ENCODE measurements at places on chromosomes 7 and 10.
A peak's percentile ranks its signal among the peaks of the same experiment; 100 is the strongest.

GRCh38 chr10:17784688-17785087 lies 24.5 kb upstream of the MRC1 start:
- no peak for DNase-seq

DNA sequence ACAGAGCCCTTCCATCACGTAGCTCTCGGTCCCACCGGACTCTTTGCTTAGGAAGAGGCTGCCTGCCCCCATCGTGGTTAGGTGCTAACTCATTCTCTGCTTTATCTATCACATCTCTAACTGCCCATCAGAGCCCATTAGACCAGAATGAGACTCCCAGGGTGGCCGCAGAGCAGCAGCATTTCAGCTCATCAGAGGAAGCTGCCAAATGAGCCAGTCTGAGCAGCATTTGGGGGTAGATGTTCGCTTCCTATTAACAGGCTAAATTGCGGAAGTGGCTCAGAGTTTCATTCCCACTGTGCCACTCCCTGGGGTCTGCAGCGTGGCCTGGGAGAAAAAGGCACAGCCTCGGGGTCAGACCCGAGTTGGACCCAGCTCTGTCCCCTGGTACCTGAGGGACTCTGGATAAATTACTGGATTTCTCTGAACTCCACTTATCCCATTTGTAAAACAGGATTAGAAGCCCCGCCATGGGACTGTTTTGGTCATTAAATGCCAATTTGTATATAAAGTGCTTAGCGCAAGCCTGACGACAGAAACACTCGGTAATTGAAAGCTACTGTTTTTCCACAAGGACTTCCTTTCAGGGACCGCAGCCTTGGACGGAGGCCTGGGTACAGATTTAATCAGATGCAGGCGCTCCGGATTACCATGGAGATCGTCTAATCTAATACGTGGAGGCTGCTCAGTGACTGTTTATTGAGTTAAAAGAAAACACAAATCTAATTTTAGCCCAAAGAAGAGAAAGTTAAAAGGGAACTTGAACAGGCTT lies 73.8 kb upstream of the PRLHR start:
- DNase-seq: peak; percentile 34

GRCh38 chr7:111839261-111839660 lies 277.0 kb upstream of the IMMP2L start:
- DNase-seq: no peak

DNA sequence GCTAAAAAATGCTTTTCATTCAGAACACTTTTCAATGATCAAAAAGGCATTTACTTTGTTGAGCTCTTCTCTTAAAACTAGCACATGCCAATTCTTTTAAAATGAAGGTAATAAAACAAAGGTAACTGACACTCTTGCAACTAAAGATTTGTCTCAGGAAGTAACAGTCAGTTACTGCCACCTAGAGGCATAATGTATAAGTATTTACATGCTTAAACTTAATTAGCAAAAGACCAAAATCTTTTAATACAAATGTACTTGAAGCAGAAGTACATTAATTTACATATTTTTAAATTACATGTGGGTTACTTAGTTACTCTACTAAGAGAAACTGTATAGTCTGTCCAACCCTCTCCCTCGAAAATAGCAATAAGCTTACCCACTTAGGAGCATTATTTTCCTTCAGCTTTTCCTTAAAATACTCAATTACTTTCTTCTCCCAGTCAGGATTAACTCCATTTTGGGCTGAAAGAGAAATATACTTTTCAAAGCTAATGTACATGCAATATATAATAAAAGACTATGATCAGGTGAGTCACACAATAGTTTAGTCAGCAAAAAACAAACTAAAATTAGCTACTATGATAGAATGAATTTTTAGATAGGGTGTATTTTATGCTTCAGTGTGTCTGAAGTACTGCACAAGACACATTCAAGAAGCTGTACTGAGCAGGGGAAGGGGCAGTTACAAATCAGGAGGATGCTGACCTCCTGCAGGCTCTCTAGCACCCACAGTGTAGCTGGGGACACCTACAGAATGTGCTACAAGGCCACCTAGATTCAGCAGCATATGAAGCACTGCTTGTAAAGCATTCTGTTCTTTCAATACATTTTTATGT lies 13.0 kb downstream of the MCMBP start:
- no peak for DNase-seq

- no peak for DNase-seq
Measured at GRCh38 chr10:70444744-70445143, 3.3 kb upstream of the NODAL start.

DNA sequence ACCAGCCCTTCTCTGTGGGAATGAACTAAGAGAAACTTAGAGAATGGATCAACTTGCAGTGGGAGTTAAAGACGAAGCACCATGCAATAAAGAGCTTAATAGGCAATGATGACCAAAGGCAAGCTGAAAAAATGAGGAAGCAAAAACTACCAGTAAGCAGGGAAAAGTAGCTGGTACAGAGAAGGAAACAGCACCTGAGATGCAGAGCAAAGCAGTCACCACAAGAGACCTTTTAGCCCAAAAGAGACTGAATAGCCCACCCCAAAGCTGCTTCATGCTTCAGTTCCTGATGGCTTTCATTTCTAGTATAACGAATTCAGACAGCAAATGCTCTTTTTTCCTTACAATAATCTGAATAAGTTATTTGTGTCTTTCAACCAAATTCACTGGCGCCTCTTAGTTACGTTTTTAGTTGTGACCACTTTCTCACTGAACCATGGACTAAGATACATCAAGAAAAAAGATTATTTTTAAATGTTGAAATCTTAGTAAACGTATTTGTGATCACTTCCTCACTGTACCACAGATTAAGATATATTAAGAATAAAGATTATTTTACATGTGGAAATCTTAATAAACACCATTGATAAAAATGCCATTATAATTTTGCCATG lies 76.0 kb downstream of the USP6NL start:
- DNase-seq: no peak

DNA sequence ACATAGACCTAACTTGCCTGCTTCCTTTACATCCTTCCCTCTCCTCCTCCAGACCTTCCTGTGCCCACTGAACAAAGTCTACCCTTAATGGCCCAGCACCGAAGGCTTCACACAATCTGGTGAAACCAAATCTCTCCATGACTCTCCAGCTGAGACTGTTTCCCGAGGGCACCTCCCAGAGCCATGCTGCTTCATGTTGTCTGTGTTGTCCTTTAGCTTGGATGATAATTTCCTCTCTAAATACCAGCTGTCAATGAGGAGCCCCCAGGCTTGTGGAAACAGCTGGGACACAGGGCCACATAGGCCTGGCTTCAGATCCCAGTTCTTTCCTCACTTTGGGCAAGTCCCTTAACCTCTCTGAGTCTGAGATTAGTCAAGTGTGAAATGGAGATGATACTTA lies 54.3 kb downstream of the DLD start:
- no peak for DNase-seq

GRCh38 chr7:147465223-147465622 lies 1125.3 kb upstream of the C7orf33 start:
- no peak for DNase-seq

GRCh38 chr10:60175441-60175971 lies 214.2 kb downstream of the ANK3 start:
- no peak for DNase-seq

DNA sequence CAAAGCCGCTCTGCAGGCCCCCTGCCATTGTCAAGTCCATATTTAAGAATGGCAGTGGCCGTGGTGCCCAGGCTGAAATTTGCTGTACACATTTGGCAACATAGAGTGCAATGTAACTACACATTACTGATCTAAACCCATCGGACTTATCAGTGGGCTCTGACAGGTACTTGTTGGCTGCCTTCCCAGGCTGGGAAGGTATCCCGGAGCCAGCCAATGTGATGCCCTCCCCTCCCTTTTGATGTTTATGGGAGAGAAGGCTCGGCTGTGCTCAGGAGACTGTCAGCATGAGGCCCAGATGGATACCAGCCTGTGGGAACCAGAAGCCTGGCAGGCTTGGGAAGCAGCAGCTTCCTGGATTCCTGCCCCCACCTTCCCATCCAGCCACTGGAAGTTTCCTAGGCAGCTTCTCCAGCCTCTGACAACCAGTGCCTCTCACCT lies 146.1 kb upstream of the TCF7L2 start:
- DNase-seq: no peak

- DNase-seq: no peak
Measured at GRCh38 chr10:28072573-28072972, 73.7 kb upstream of the ODAD2 start.

DNA sequence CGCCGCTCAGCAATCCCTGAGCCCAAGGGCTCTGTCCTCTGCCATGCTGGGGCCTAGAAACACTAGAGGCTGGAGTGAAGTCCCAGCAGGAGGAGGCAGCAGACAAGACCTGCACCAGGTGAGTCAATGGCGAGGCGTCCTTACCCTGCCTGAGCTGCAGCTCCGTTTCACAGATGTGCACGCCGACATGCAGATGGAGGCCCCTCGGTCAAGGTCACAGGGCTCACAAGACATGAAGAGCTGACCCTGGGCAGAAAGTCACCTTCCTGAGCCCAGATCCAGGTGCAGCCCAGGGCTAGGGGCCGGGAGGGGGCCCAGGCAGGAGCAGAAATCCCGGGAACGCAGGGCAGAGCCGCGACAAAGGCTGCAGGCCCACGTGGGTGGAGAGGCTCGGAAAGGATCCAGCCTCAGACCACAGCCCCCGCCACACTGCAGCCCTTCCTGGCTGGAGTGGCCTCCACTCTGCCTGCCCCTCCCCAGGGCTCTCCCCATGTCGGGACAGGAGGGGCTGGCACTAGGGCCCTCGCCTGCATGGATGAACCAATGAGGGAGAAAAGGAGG lies 23.8 kb downstream of the PDGFA start:
- DNase-seq: no peak

DNA sequence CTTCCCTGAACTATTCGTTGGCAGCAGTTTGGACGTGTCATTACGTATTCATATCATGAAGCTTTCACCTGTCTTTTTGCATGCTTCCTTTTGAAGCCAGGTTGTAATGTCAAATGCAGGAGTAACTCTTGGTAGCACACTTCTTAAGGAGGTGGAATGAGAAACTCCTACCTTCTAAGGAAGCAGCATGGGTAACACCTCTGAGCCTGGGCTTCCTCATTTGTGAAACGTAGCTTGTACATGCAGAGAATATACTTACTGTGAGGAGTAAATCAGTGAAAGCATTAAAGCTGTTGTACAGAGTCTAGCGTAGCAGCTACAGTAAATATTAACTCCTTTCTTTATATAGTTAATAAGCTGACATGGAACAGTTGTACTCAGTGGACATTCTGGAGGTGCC lies 21.1 kb downstream of the CUL1 start:
- no peak for DNase-seq

GRCh38 chr7:48262606-48263310 lies 91.5 kb downstream of the ABCA13 start:
- no peak for DNase-seq

- DNase-seq: no peak
Measured at GRCh38 chr10:126586128-126586527, 84.4 kb downstream of the C10orf90 start.

DNA sequence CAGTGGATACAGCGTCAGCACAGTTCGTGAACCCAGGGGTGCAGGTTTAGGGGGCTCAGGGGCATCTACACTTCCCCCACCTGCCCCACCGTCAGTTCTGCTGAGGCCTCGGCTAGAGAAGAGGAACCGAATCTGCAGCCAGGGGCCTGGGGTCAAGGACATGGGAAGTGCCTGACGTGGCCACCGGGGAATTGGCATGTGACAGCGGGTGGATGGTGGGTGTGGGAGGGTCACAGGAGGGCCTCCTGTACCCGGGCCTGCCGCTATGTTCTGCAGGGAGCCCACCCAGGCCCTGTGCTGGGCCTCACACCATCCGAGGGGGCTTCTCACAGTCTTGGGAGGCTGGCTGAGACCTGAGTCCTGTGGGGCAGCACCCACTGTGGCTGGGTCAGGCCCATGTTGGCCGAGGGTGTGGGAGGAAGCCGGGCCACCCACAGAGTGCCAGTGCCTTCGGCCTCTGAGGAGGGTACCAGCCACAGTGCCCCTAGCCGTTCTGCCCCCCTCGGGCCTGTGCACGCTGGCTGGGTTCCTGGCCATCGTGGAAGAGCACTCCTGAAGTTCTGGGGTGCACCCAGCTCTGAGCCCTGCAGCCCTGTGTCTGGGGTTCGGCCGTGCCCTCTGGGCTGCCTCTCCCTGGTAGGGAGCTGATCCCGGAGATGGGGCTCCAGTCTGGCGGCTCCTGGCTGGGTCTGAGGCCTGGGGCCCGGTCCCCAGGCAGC lies 5.9 kb downstream of the TTYH3 start:
- DNase-seq: peak; percentile 36

DNA sequence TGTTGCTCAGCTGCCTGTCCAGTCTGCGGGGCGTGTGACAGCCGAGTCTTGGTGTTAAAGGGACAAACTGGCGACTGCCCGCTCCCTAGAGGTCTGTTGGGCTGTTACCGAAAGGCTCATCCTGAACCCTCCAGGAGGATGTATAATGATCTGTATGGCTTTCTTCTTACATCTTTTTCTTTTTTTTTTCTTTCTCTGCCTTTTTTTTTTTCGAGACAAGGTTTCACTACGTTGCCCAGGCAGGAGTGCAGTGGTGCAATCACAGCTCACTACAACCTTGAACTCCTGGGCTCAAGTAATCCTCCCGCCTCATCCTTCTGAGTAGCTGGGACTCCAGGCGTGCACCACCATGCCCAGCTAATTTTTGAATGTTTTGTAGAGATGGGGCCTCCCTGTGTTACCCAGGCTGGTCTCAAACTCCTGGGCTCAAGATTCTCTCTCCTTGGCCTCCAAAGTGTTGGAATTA lies 857 bp downstream of the INTS15 start:
- DNase-seq: no peak

DNA sequence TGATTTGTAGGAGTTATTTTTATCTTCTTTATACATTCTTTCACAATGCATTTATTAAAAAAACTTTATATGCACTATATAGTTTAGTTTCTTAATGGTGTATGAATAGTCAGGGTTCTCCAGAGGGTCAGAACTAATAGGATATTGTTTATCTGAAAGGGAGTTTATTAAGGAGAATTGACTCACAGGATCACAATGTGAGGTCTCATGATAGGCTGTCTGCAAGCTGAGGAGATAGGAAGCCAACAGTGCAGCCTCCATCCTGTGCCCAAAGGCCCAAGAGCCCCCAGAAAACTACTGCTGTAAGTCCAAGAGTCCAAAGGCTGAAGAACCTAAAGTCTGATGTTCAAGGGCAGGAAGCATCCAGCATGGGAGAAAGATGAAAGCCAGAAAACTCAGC lies 192.8 kb upstream of the AHR start:
- DNase-seq: no peak

DNA sequence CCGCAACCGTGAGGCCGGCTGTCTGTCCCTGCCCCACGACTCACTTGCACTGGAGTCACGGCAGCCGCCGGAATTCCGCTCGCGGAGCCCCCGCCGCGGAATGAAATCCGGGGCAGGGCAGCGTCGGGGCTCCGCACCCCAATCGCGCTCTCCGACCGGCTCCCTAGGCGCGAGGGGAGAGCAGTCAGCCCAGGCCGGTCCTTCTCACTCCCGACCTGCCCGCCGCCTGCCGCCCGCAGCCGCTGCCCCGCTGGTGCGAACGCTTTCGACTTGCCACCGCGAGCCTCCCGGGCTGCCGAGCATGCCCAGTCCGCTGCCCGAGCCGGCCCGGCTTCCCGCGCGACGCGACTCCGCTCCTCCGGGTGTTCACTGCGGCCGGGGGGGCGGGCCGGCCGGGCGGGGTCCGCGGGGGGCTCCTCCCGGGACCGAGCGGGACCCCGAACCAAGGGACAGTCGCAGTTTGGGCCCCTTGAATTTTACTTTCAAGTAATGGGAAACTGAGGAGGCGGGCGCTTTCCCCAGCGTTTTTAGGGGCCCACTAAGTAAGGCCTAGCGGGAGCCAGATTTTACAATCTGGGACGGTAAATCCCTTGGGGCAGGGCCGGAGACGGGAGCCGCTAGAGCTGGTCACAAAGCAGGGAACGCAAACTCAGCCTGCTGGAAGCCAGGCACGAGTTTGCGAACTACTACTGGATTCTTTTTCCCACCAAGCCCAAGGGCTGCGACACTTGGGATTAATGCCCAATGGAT lies at the start of gene SGMS1:
SGMS1 (minus strand) TSS at position 294 of the 750 bp plus-strand sequence. CDS start 279,842 bp downstream, outside the sequence.
- DNase-seq: peak; percentile 89

Data from anterior cingulate cortex (tissue), 58 donors.